ENCODE measurements at places on chromosomes 7 and 10.
A peak's percentile ranks its signal among the peaks of the same experiment; 100 is the strongest.

- DNase-seq: no peak
Observed at GRCh38 chr7:108771853-108772252, 202.2 kb downstream of the DNAJB9 start.

DNA sequence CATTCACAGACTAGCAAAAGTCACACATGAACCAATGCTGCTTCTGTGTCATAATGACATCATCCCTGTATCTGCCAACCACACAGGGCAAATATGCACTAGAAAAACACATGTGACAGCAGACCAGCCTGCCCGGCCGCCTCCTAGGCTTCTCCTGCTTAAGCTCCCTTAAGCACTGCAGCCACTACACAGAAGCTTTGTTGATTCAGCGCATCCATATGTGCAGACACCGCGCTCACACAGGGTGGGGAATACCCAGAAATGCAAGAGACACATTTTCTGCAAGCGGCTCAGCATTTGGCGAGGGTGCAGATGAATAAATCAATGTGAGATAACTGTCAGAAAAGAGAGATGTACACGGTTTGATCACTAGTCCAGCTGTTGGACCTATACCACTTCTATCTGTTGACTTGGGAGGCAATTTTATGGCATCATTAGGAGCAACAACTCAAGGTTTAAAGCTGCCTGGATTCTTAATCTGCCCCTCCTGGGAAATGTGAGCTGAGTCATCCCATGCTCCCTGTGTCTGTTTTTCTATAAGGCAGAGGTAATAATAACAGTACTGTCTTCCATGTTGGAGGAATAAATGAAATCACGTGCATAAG lies 33.4 kb downstream of the CPXM2 start:
- no peak for DNase-seq

- DNase-seq: no peak
Observed at GRCh38 chr7:98869597-98870120, at the start of gene TMEM130. TSS of gene TMEM130 (minus strand) at chr7:98870014. CDS start at chr7:98869861, 153 bp downstream.

- no peak for DNase-seq
Observed at GRCh38 chr7:99794585-99795502, 10.9 kb upstream of the CYP3A4 start.

DNA sequence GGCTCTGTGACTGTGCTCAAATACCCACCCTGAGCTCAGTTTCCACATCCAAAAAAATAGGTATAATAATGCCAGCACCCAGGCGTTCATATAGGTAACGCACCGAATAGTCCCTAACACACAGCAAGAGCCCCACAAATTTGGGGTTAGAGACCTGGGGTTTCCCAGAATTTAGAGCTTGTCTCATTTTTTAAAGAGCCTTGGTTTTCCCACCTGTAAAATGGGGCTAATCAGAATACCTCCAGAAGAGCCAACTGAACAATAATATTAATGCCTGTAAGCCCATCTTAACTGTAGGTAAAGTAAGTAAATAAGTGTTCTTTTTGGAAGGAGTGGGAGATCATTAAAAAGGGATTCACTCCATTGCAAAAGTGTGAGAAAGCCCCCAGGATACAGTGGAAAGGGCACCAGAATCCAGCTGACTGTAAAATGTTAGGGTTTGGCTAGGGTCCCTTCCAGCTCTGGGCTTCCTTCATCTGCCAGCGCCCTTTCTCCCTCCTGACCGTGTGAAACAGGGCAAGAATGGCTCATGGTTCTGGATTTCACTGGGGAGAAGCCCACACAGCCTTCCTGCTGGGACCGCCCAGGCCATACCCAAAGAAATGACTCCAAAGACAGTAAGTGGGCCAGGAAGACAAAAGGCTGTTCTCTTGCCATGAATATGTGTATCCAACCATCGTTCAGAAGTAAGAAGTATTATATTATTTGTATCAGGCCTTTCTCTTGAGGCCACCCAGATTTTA lies 2.1 kb downstream of the MTURN start:
- DNase-seq: peak; percentile 56

All from SJSA1 (cell line).